ENCODE measurements at places on chromosomes 11 and 22.

DNA sequence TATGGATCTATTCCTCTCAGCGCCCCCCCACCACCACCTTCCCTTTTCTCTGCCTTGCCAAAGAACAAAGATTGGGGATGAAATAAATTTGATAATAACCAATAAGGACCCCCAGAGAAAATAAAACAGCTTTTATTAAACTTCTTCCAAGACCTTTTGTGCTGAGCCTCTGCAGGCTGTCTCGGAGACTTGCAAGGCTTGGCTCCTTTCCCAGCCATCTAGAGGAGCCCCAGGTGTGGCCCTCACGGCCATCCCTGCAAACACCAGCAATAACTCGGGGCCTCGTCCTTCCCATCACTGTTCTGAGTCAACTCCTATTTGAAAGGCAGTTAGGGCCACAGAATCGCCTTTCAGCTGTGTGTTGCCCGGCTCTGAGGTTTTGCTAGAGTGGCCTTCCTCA lies 51.2 kb upstream of the LMO1 start:
- no peak for DNase-seq

DNA sequence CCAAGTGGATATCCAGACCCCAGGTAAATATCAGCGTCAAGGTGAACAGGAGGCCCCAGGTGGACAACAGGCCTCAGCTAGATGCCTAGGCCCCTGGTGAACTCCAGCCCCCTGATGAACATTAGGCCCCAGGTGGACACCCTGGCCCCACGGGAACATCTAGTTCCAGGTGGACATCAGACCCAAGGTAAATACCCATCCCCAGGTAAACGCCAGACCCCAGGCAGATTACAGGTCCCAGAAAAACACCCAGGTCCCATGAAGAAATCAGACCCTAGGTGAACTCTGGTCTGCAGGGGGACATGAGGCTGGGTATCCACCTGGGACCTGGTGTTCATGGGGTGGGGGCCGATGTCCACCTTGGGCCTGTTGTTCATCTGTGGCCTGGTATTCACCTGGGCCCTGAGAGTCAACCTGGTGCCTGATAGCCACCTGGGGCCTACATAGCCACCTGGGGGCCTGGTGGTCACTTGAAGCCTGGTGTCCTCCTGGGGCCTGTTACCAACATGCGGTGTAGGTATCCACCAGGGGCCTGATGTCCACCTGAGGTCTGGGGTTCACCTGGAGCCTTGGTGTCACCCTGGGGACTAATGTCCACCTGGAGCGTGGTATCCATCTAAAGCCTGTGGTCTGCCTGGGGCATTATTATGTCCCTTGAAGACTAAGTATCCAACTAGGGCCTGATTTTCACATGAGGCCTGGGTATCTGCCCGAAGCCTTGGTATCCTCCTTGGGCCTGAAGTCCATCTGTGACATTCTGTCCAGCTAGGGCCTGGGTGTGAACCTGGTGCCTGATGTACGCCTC lies 56.8 kb upstream of the SEPTIN5 start:
- no peak for DNase-seq

DNA sequence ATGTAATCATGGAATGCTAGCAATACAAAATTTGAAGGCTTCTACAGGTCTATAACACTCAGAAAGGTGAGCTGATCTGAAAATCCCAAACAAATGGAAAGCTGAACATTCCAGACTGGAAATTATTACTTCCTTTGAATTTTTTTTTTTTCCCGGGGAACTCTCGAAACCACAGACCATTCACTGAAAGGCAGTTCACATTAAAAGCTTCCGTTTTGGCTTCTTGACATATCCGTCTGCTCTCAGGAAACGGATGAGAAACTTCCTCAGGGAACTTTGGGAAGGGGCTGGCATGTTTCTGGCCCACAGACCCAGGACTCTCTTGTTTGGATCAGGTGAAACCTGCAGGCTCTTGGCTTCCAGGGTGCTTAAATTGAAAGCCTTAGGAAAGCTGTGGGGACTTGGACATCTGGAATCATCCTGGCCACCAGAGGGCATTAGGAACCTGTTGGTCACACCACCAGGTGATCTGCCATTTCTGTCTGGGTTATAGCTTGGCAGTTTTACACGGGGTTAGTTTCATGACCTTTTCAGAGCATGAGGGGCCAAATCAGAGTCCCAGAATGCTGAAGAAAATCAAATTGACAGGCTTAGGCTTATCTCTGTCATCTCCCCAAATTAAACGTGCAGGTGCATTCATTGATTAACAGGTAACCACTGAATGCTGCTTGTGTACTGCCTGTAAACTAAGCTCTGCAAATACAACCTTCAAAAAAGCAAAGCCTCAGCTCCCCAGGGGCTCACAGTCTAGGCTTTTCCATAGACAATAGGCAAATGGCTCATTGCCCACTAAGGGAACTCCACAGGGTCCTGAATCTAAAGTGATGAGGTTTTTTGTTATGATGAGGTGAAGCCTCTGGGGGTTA lies 22.7 kb upstream of the GRAMD1B start:
- no peak for DNase-seq

DNA sequence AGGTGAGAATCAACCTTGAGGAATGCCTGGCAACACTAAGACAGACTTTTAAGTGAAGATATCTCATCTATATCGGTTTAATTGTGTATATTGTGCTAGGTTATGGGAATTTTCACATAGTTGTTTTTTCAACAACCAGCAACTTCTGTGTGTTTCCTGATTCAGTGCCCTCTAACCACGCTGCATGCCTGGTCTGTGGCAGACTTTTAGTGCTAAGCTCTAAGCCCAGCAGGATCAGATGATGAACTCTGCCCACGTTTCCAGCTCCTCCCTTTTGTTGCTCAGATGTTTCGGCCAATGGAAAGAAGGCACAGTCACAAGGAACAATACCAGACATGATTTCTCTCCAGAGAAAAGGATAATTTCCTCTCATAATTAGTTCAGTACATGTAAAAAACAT lies 1.4 kb upstream of the VWA5A start:
- DNase-seq = no peak

GRCh38 chr22:46156031-46156430 lies 5.7 kb downstream of the PPARA start:
- DNase-seq = no peak

GRCh38 chr11:113161711-113162591 lies 152.4 kb upstream of the TTC12 start:
- DNase-seq = peak; percentile 75

DNA sequence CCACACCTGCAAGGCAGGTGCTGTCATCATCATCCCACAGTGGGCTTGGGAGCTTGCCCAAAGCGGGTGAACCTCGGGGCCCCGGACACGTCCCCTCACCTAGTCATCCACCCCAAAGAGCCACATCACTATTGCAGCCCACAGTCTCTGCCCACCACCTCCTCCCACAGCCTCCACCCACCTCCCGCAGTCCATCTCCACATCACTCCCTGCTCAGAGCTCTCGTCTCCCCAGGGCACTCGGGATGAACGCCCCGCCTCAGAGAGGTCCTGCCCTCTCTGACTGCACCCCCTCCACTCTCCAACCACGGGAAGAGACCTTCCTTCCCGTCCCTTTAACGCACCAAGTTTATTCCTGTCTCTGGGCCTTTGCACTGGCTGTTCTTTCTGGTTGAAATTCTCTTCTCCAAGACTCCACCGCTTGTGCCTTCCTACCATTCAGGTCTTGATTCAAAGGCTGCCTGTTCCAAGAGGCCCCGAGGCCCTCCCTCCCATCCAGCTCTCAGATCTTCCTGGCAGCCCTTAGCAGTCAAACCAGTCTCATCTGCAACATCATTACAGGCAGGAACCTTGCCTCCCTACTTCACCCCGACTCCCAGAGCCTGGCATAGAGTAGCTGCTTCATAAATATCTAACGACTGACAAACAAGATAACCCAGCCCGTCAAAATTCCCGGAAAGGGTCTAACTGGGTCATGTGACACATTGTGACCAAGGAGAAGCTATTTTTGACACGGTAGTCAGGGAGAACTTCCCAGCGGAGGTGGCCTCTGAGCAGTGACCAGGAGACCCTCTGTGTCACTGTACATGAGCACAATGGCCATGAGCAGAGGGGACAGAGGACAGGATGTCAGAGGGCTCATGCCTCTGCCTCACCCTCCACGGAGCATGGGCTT lies 11.1 kb downstream of the KCNJ4 start:
- DNase-seq = no peak

DNA sequence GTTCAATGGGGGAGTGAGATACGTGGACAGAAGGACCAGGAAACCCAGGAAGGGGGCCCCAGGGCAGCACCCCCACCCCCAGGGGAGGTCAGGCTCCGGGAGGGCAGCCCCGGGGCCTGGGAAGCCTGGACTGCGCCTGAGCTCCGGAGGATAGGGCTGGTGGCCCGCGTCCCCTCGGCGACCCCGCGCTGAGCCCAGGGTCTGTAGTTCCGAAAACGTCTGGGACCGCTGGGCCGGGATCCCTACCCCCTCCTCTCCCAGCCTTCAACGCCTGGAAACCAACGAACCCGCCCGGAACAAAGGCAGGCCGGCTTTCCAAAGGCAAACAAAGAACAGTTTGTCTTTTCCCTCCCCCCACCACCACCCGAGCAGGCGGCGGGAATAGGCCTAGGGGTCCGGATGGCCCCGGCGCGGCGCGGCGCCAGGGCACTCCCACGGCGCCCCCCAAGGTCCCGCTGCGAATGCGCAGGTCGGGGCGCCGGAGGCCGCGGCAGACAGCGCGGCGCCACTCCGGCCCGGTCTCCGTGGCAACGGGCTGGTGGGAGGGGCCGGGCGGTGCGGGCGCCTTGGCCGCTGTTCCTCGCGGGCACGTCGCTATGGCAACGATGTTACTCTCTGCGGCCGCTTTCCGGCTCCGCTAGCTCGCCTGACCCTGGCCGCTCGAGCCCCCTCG lies 58.5 kb downstream of the IGLL1 start:
- no peak for DNase-seq

GRCh38 chr11:6298605-6299004 lies 21.7 kb downstream of the CAVIN3 start:
- DNase-seq = no peak

GRCh38 chr11:102446606-102447005 lies 6.0 kb downstream of the TMEM123 start:
- DNase-seq = no peak

DNA sequence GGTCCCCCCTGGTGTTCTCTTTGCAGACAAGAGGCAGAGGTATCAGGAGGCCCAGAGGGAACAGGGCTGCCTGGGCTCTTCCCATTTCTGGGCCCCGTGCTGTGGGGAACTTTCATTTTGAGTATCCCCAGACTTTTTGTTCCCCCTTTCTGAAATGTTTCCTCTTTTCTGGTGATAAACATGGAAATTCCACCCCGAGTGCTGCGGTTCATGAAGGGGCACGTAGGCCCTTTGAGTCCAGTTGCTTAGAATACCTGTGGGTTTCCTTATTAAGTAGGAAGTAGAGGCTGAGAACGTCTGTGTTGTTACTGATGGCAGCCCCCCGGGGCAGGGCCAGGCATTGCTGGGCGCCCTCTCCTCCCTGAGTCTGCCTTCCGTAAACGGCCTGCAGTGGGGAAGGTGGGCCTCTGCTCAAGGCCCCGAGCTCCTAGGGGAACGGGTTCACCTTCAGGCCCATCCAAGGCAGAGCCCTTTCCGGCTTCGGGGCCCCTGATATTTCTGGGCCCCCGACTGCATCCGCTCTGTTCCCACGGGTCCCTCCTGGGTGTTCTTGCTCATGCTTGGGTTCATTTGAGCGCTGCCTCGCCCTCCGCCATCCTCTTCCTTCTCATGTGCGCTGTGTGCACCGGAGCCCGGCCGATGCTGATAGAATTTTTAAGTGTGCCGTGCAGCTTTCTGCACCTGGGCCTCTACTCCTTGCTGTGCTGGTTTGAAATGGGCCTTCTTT lies 12.0 kb downstream of the TBC1D22A start:
- no peak for DNase-seq

DNA sequence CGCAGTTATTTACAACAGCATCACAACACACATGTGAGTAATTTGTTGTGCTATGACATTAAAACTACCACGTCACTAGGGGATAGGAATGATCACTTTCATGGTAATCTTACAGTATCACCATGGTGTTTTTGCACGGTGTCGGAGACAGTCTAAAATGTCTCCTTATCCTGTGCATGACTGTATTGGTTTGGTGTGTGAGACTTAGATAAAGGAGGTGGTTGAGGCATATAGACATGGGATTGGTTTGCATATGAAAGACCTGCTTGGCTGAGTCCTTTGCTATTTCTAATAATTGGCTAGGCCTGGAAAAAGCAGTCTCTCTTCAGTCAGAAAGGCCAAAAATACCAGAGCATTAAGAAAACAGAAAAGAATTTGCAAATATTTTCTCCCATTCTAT lies 30.2 kb downstream of the MSANTD4 start:
- no peak for DNase-seq

DNA sequence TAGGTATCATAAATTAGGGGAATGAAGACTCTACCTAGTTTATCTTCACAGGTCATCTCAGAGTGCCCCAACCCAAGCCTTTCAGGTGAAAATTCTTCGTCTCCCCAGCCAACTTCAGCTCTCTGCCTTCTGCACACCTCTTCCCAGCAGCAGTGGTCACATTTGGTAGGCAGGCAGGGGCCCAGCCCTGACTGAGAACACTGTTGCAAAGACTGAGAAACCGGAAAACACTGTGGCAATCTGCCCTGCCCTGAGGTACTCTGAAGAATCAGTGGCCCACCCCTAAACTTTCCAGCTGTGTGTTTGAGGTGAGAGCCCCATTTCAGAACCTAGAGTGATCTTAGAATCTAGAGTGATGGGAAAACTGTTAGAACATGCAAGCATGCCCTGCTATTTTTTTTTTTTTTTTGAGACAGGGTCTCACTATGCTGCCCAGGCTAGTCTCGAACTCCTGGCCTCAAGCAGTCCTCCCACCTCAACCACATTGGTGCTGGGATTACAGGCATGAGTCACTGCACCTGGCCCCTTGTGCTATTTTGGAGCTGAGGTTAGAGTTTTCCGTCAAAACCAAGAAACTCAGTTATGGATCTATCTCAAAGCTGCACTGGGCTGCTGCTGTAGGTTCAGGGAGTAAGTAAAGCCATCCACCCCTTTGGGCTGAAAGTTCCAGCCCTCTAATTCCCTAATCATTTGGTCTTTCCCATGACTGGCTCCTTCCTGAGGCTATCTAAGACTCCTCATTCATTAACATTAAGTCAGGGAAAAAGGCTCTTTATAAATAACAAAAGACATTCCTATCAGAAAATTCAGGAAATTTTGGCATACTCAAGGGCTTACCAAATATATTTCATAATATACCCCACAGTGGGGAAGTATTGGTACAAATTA lies 1.7 kb upstream of the LDHA start:
- DNase-seq = no peak

GRCh38 chr11:22317656-22318055 lies 20.5 kb upstream of the SLC17A6 start:
- no peak for DNase-seq
